ENCODE measurements at places on chromosomes 2 and 18.

DNA sequence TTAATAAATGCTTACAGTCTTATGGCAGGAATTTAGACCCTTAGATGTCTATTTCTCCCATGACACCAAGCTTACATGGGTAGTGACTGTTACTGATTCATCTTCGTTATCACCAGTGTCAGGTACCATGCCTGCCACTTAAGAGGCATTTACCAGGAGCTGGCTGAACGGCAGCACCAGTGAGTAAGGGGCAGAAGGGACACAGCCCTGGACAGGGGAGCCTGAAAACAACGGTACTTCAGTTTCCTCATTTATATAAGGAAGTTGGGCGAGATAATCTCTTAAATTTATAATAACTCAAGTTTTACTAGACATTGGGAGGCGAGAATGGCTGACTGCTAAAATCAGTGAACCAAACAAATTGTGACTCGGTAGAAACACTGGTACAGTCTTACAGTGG is 1.2 kb downstream of the COA5 start:
- DNase-seq = no peak

DNA sequence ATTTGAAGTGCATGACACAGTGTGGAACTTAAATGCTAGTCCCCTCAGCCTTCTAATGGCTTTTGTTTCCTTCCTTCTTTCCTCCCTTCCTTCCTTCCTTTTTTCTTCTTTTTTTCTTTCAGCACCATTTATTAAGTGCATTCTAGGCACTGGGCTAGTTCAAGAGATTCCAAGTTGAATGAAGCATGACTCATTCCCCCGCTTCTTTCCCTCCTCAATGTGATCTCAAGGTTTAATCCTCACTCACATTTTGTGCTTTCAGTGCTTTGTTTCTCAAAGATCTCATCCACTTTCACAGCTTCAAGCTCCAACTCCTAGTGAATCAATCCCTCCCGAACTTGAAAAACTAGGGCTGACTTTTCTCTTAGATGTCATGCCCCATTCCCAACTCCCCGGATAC is 90.1 kb downstream of the LBH start:
- DNase-seq = no peak

GRCh38 chr2:120452131-120452530 is 106.2 kb downstream of the INHBB start:
- DNase-seq = no peak

DNA sequence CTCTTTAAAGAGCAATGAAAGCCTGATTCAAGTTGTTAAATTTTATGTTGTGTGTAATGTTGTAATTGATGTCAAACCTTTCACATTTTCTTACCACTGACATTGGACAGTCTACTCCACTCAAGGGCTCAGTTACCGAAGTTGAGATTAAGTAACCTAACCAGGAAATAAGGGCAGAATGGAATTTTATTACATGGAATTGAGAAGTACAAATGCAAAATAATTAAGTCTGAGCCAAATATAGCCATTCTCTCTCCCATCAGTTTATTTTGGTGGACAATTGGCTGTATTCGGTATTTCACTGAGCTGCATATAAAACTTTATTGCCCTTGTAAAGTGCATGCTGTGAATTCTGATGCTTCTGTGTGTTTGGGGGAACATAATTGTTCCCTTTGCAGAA is 231.5 kb downstream of the TTC32 start:
- no peak for DNase-seq

DNA sequence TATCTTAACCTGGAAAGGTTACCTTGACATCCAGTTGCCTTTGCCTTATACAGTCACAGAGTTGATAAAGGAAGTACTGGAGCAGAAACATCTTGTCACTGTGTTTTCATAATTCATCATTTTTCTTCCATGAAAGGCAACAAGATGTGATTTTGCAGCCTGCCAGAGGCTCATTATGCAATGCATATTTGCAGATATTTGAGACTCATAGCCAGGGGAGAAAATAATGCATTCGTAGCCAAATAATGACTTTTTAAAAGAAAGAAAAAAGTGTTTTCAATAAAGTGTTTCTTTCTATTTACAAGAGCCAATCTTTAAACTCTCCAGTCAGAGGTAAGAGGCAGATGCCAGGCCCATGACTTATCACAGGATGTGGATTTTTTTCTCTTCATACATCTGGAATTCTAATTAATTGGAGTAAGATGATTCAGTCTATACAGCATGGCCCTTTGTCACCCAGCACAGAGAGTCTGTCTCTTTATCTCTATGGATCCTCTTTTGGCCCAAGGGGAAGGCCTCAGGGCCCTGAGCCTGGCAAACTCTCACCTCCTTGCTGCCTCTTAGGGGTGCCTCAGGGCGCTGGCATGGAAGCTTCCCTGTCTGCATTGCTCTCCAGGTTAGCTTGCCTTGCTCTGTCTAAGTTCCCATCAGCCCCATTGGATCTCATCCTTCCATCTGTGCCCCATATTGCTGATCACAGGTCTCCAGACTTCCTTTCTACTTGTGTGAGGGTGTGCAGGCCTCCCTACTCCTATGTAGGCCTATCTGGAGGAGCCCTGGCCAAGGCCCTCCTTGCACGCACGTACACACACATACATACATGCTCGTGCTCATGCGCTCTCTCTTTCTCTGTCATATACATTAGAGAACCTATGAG is 247.7 kb downstream of the TPGS2 start:
- no peak for DNase-seq

- DNase-seq = no peak
Observed at GRCh38 chr2:67842375-67842959, 220.3 kb downstream of the C1D start.

DNA sequence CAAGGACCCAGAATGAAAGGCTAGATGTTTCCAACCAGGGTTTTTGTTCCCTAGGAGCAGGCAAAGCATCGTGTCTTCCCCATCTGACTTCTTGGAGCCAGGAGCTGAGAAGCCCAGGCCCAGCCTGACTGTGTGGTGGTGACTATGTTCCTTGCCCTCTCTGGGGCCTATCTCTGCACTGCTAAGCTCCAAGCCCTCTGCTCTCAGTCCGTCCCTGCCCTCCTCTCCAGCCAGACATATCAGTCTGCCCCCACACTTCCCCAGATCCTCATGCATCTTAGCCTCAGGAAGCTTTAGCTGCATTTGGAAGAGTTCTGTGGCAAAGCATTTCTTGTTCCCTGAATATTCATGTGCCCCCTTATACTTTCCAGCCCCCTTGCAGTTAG is 196.6 kb downstream of the CYP26B1 start:
- no peak for DNase-seq

DNA sequence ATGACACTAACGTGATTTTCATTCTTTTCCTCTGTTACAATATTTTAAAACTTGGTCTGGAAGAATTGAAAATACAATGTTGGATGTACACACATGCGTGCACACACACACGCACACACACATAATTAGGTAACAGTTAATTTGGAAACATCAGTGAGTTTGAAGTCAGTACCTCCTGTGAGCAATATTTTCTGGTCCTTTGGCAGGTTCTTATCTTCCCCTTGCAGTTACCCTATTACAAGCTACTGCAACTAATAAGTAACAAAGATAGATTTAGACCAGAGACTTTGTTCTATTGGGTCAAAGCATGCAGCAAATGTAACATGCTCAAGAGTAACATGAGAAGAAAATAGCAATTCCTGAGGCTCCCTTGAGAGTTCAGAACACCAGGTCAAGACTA is 73.3 kb downstream of the ZNF385B start:
- DNase-seq = no peak

GRCh38 chr18:36200354-36200771 is 13.1 kb downstream of the MOCOS start:
- DNase-seq = no peak

DNA sequence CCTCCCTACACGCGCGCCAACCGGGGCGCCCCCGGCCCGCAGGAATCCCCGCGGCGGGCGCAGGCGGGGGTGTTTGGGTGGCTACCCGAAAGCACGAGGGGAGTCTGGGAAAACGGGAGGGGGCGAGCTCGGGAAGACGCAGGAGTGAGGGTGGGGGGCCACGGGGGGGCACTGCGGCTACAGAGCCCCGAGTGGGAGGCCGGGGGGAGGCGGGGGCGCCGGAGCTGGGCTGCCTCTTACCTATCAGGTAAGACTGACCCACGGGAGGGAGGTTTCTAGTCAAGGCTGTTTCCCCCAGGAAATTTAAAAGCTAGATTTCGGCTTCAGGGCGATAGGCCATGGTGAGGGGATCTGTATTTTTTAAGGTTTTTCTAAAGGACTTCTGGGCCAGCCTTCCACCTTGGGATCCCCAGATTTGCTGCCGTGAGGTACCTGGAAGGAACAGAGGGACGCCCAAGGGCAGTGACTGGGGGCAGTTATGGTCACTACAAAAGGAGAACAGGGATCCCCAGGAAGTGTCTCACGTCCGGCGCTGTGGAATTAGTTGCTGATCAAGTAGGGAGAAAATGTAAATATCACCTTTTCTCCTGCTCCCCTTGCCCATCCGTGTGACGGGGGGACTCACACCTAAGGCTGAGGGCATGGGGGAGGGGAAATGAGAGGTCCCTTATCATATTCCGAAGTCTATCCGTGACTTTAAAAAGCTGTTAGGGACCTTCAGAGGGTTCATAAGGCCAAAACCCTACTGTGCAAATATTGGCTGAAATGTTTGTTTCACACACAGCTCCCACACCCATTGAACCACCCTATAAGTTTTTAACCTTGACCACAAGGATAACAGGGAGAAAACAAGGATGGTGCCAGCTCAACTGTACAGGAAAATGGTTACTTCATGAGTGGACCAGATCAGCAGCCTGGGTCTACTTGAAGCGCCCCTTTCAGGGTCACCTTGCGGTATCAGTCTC is 638 bp upstream of the IRS1 start:
- DNase-seq = peak; percentile 57

DNA sequence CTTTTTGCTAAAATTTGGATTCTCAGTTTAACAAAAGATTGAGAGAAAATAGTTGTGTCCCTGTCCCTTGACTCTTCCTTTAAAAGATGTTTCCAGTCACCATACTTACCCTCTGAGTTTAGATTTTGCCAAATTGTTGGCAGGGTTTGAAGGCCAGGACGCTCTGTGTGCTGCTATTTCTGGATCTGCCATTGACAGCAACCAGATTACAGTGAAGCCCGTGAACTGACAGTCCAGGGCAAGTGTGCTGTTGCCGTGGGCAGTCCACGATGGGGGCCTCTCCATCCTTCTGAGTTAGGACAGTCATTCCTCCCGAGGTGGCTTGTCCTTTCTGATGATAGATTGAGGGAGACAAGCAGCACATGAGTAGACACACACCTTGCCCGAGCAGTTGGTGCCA is 89.9 kb downstream of the PTPRM start:
- no peak for DNase-seq

- no peak for DNase-seq
Observed at GRCh38 chr2:27572439-27572838, 10.4 kb upstream of the ZNF512 start.

GRCh38 chr2:164681009-164681408 is 59.7 kb upstream of the GRB14 start:
- no peak for DNase-seq

DNA sequence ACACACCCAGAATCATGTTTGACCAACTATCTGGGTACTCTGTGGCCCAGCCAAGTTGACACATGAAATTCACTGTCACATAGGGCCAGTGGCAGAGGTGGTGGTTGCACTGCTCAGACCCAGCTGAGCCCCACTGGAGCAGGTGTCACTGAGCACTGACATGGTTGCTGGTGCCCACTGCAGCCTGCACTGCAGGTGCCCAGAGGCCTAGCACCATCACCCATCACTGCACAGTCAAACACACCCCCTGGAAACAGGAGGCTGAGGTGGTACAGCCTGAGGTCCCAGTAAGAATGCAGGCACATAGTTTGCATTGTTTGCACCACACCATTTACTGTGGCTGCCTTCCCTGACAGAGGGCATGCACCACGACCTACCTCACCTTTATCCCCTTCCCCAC is 278.7 kb upstream of the MGAT5 start:
- no peak for DNase-seq

DNA sequence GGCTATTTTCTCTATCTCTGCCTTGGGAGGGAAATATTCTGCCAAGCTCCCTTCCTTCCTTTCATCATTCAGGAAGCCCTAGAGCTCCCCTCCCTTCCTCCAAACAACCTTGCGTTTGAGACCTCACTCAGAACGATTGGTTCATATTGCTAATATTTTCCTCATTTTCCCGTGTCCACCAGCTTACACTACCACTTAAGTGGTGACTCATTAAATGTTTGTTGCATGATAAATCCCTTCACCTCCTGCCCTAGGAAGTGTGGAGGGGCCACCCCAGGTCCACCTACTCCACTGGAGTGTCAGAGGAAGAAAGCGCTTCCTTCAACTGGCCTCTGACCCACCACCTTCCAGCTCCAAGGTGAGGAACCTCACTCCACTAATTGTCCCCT is 2.3 kb upstream of the LPIN2 start:
- no peak for DNase-seq

- DNase-seq = no peak
Observed at GRCh38 chr2:190318931-190319554, 583 bp downstream of the HIBCH start.

DNA sequence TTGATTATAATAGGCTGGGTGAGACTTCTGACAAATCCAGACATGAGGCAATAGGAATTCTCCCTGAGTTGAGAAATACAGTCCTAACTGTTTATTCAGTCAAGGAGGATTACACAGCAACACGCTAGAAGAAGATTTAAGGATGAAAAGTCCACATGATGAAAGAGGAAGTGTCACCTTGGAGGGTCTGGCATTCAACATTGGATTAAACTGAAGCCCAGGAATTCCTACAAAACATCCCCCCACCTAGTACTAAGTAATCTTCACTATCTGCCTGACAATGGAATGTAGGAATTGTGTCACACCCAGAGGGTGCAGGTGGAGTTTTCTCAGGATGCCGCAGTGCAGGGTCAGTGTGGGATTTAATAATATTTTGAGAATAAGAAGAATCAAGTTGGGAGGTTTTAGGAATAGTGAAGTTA is 142.4 kb downstream of the SOCS6 start:
- DNase-seq = no peak

- DNase-seq = no peak
Observed at GRCh38 chr2:37173741-37174140, 14.7 kb downstream of the SULT6B1 start.

GRCh38 chr2:71789556-71790204 is 336.3 kb downstream of the DYSF start:
- peak; percentile 13 for DNase-seq

DNA sequence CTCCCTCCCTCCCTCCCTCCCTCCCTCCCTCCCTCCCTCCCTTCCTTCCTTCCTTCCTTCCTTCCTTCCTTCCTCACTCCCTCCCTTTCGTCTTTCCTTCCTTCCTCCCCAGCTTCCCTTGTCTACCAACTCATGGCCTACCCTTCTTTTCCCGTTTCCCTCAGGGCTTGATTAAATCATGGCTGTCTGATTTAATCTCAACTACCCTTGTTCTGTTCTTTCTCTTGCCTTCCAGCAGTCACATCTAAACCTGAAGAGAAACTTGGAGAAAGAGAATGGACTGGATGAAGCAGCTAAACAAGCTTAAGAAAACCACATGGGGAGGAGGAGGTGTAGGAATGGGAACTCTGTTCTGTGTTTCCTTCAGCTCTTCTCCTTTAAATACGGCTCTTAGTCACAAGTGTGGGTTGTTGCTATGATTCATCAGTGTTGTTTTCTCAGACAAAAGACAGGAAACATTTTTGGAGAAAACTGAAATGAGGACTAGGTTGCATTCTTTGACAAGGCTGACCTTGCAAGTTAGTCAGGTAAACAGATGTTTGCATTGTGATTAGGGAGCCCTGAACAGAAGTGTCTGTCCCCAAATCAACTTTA is 177.9 kb downstream of the LRRTM1 start:
- DNase-seq = no peak
